Stimulated activated CD4-positive, alpha-beta T cell treated with anti-CD3 and anti-CD28 coated beads, Interleukin-12 subunit alpha, Interleukin-12 subunit beta, amount 100 ng/mL, for 4 hours (primary cell): ENCODE measurements at places on chromosomes 16 and 17.

DNA sequence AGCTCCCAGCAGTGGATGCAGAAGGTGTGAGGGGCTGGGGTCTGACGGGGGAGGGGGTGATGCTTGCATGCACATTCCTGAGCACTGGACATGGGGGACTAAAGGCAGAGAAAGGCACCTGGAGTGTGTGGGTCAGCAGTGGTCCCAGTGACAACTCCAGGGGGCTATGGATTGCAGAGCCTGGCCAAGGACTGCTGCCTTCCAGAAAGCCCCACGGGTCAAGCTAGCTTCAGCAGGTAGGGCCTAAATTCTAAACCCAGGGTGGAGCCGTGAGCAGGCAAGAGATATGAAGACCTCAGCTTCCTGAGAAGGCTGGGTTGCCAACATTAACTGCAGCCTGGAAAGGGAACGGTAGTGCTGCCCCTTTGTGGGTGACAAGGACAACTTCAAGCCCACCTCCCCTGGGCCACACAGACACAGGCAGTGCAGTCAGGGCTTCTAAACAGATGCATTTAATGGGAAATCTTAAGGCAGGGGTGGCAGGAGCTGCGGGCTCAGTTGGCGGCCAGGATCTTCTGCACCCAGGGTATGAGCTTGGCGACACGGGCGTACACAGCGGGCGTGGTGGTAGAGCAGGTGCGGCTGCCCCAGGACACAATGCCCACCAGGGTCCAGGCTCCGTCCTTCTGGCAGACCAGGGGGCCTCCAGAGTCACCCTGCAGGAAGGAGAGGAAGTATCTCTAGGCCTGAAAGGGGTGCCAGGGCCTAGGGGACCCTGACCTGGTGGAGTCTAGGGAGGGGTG lies 3.1 kb downstream of the CTRB2 start:
- DNase-seq = no peak

DNA sequence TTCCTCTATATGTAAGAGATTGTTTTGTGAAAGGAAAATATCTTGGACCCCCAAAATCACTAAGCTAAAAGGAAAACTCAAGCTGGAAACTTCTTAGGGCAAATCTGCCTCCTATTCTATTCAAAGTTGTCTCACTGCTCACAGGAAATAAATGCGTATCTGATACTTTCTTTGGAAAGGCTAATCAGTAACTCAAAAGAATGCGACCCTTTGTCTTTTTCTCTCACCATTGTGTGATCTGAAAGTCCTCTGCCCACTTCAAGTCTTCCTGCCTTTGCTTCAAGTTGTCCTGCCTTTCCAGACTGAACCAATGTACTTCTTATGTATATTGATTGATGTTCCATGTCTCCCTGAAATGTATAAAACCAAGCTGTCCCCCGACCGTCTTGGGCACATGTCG lies 157.3 kb downstream of the KIF2B start:
- DNase-seq = no peak

- DNase-seq = no peak
Measured at GRCh38 chr17:29546085-29546484, 20.8 kb downstream of the ABHD15 start.

DNA sequence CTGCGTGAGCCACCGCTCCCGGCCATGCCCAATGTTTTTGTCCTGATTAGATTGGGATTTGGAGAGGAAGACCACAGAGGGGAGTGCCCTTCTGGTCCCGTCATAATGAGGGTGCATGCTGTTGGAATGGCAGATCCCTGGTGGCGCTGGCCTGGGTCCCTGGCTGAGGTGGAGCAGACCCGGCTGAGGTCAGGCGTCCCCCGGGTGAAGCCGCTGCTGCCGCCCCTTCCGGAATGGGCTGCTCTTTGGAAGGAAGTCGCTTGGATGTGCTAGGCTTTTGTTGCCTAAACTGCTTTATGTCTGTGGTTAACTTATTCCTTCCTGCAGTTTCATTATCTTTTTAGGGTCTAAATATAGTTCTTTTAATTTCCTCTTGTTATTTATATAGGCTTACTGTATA lies 120.3 kb upstream of the CHMP6 start:
- no peak for DNase-seq

DNA sequence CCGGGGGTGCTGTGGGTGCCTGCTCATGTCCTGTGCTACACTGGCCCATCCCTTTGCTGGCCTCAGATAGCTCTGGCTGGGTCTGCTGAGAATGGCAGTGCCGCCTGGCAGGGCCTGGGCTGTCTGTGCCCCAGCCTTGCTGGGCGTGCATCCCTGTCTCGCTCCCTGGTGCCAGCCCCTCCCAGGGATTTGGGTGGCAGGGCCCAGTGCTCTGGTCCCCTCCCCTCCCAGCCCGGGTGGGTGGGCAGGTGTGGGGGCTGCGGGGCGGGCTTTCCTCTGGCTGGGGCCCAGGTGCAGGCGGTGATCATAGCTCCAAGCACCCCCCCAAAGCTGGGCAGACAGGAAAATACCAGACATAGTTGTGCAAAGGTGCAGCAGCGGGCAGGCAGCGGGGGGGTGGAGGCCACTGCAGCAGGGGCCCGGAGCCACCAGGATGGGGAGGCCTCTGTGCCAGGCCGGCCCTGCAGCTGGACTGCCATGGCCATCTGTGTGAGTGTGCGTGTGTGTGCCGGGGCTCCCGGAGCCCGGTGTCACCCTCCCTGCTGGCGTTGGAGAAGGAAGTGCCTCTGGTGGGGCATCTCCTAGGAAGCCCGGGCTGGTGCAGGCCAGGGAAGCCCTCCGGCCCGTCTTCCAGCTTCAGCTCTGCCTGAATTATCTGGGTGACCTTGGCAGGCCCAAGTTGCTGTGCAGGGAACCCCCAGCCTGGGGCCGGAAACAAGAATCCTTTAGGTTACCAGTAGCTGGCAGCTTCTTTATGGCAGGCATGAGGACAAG lies 7.4 kb downstream of the GLIS2 start:
- DNase-seq = no peak
